Ovary (tissue), 10 donors: ENCODE measurements at places on chromosomes 3 and 15.

GRCh38 chr15:101006931-101007691 is 88.0 kb downstream of the LRRK1 start:
- H3K4me3 ChIP-seq: no peak overlapping the region
- DNase-seq: peak; percentile 84
- H3K27me3 ChIP-seq: no peaks in the 10 kb centered on the region
- H3K4me1 ChIP-seq: peaks cover 2% of the 10 kb centered on the region
- H3K36me3 ChIP-seq: no peaks in the 10 kb centered on the region
- no peak overlapping the region for H3K27ac ChIP-seq

DNA sequence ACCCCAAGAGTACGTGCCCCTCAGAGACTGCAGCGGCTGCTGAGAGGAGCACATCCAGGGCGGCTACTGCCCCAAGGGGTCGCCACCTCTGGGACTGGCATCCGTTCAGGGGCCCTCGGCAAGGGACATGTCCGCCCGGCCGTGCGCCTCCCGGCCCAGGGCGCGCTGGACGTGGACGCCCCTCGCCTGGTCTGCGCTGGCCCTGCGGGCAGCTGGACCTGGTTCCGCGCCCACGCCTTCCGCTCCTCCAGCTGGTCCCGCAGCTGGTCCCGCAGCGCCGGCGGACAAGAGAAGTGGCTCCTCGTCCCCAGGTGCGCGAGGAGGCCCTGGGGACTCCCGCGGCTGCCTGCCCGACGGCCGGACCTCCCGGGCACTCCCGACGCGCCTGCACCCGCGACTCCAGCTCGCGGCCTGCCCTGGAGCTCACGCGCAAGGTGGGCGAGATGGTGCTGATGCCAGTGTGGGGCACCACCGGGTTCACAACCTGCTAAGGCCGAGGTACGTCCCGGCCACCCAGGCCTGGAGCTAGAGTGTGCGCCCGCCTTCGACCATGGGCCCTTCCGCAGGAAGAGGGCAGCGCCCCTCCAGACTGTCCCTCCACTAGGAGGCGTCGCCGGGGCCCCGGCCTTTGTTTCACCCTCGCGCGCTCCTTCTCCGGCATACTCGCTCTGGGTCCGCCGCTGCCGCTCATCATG is 14.4 kb upstream of the GP9 start:
- no peaks in the 10 kb centered on the region for H3K27me3 ChIP-seq
- no peaks in the 10 kb centered on the region for H3K36me3 ChIP-seq
- peak overlapping the region; percentile 8 for H3K4me3 ChIP-seq

- H3K4me1 ChIP-seq: no peaks in the 10 kb centered on the region
- DNase-seq: no peak
- no peaks in the 10 kb centered on the region for H3K36me3 ChIP-seq
- no peak overlapping the region for H3K4me3 ChIP-seq
- H3K27ac ChIP-seq: no peak overlapping the region
- H3K27me3 ChIP-seq: no peaks in the 10 kb centered on the region
Observed at GRCh38 chr3:99668044-99668443, 29.6 kb downstream of the COL8A1 start.

DNA sequence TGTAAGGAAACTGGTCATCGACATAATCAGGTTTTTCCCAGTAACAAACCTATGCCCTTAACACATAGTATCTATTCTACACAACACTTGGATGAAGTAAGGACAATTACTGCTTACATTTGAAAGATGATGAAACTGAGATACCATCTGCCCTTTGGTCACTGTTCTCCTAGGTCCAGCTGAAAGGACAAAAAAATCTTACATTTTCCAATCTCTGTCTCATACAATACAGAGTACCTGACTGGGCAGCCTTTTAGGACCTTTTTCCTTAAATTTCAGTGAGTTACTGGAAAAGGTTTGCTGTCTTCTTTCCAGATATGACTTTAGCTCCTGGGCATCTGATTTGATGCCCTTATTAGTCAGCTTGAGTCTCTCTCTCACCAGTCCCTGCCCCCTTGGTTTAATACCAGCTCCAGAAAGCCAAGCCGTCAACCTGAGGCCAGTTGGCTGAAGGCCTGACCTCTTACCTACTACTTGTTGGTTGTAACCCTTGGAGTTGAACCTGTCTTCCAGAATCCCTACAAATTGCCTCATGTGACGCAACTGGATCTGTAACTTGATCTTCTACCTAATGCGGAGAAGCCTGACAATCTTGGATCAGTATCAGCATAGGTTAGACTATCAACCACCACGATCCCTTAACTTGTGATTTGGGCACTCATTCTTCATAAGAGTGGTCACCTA is 355.3 kb upstream of the ZNF385D start:
- no peaks in the 10 kb centered on the region for H3K36me3 ChIP-seq
- peaks cover 1% of the 10 kb centered on the region for H3K4me1 ChIP-seq
- no peaks in the 10 kb centered on the region for H3K27me3 ChIP-seq
- DNase-seq: no peak
- H3K27ac ChIP-seq: no peak overlapping the region
- H3K4me3 ChIP-seq: no peak overlapping the region

DNA sequence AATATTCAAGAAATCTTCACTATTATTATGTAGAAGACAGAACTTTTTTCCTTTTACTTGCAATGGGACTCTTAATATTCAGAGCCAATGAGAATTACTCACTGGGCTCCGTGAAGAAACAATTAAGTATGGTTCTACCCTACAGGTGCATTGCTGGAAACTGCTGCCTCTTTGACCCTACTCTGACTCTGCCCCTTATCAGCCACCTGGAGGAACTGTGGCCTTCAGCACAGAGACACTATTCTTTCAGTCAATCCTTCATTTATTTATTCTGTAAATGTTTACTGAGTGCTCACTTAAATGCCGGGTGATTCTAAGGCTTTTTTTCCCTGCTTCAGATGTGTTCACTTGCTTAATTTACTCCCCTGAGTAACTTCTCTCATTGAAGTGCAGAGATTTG is 163.2 kb downstream of the SYNPR start:
- H3K27ac ChIP-seq: no peak overlapping the region
- DNase-seq: no peak
- no peaks in the 10 kb centered on the region for H3K27me3 ChIP-seq
- H3K36me3 ChIP-seq: no peaks in the 10 kb centered on the region
- H3K4me1 ChIP-seq: no peaks in the 10 kb centered on the region

GRCh38 chr15:57570994-57571393 is 20.7 kb upstream of the MYZAP start:
- no peak overlapping the region for H3K4me3 ChIP-seq
- no peaks in the 10 kb centered on the region for H3K4me1 ChIP-seq
- no peak for DNase-seq
- H3K27me3 ChIP-seq: no peaks in the 10 kb centered on the region
- H3K36me3 ChIP-seq: no peaks in the 10 kb centered on the region

- DNase-seq: no peak
- H3K36me3 ChIP-seq: no peaks in the 10 kb centered on the region
- H3K4me3 ChIP-seq: no peak overlapping the region
- H3K4me1 ChIP-seq: no peaks in the 10 kb centered on the region
- H3K27me3 ChIP-seq: no peaks in the 10 kb centered on the region
- H3K27ac ChIP-seq: no peak overlapping the region
Observed at GRCh38 chr15:62816342-62817069, 226.0 kb upstream of the TPM1 start.

GRCh38 chr3:66456711-66457173 is 44.1 kb downstream of the LRIG1 start:
- no peaks in the 10 kb centered on the region for H3K27me3 ChIP-seq
- DNase-seq: no peak
- H3K36me3 ChIP-seq: no peaks in the 10 kb centered on the region
- H3K4me1 ChIP-seq: peaks cover 11% of the 10 kb centered on the region
- H3K4me3 ChIP-seq: no peak overlapping the region

DNA sequence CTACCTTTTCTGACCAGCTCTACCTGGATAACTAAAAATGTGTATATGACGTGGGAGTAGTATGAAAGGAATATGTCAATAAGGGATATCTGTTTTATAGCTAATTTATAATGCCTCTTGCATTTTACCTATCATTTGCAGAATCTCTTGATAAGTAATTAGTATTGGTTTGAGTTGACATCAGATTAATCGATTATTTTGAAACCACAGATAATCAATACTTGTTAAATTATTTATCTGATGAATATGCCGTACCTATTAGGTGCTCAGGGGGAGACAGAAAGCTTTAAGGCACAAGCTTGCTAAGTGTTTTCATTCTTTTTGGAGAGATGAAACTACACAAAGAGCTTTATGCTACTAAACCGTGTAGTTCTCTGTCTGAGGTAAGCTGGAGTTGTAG is 24.3 kb downstream of the NR1D2 start:
- no peak for DNase-seq
- no peaks in the 10 kb centered on the region for H3K36me3 ChIP-seq
- no peaks in the 10 kb centered on the region for H3K27me3 ChIP-seq
- no peak overlapping the region for H3K27ac ChIP-seq

GRCh38 chr3:178198329-178198728 is 337.9 kb upstream of the KCNMB2 start:
- H3K27me3 ChIP-seq: no peaks in the 10 kb centered on the region
- no peak overlapping the region for H3K27ac ChIP-seq
- DNase-seq: no peak
- no peak overlapping the region for H3K4me3 ChIP-seq
- H3K4me1 ChIP-seq: no peaks in the 10 kb centered on the region
